ENCODE measurements at places on chromosomes 16 and 17. TPM values are rescaled to one million over a fixed set of nuclear protein-coding genes. Genes with fewer than 3 reads are reported as not detected.

The TOP2A gene
- 217 TPM for total RNA-seq

The DPEP3 gene
- not detected for total RNA-seq

The ABCC11 gene
- 0.06 TPM for total RNA-seq

The CFAP97D1 gene
- 0.01 TPM for total RNA-seq

The CD19 gene
- total RNA-seq: not detected

The TBCD gene
- total RNA-seq: 79.3 TPM

The APOH gene
- 4.0 TPM for total RNA-seq

The DOC2A gene
- total RNA-seq: 1.5 TPM

The SLC5A10 gene
- 0.17 TPM for total RNA-seq

The PITPNM3 gene
- total RNA-seq: 2.3 TPM

The ZP2 gene
- not detected for total RNA-seq

The KCNG4 gene
- not detected for total RNA-seq

The CES3 gene
- total RNA-seq: 2.9 TPM

The CENPX gene
- total RNA-seq: 174 TPM

The PIRT gene
- not detected for total RNA-seq

All from A549 treated with AZD2906 at 1 μM for 4 hours (cell line).